ENCODE measurements at places on chromosomes 1 and 21. TPM values are rescaled to one million over a fixed set of nuclear protein-coding genes. Genes with fewer than 3 reads are reported as not detected.

GRCh38 chr1:40906781-40907400, 44.7 kb upstream of the CITED4 start:
- DNase-seq, result no peak

- DNase-seq, result no peak
These were observed 279.6 kb downstream of the NFIA start for GRCh38 chr1:61361931-61362330.

The SLC16A4 gene
- 4.1 TPM for total RNA-seq

- DNase-seq, result no peak
These were observed 62.1 kb downstream of the DOP1B start for GRCh38 chr21:36218691-36219090.

- DNase-seq, result no peak
These were observed 1317.0 kb downstream of the MRPL39 start for GRCh38 chr21:24290151-24290833.

GRCh38 chr1:161439280-161440232, 65.7 kb upstream of the FCGR2A start:
- peak; percentile 43 for DNase-seq

The SLC1A7 gene
- not detected for total RNA-seq

The AKR7A2 gene
- 21.6 TPM for total RNA-seq

Measured in frontal cortex (tissue), 4 donors.